ENCODE measurements at places on chromosomes 3 and 15. TPM values are rescaled to one million over a fixed set of nuclear protein-coding genes. Genes with fewer than 3 reads are reported as not detected.

CASR gene
- total RNA-seq = not detected

C3orf85 gene
- total RNA-seq = not detected

GRCh38 chr3:84998545-84998944 lies 39.8 kb downstream of the CADM2 start:
- DNase-seq = no peak

DNA sequence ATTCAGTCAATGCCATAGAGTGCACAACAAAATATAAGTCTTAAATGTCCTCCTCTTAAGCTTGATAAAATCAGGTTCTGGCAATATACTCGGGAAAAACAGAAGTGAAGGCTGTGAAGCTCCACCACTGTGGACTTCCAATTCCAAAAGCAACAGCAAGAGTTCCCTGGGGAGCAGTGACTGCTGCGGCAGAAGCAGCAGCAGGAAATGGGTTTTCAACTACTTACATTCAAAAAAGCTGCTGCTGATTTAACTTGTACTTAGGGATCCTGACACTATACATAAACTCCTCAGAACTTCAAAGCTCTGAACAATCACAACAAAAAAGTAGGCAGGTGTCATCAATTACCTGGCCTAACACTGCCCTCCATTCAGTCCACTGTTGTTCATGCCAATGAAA lies 4.7 kb downstream of the CEP152 start:
- no peak for DNase-seq

- no peak for DNase-seq
Observed at GRCh38 chr3:194675680-194676079, 3.7 kb upstream of the LSG1 start.

- DNase-seq = no peak
Observed at GRCh38 chr3:15976524-15976923, 178.7 kb upstream of the ANKRD28 start.

DNA sequence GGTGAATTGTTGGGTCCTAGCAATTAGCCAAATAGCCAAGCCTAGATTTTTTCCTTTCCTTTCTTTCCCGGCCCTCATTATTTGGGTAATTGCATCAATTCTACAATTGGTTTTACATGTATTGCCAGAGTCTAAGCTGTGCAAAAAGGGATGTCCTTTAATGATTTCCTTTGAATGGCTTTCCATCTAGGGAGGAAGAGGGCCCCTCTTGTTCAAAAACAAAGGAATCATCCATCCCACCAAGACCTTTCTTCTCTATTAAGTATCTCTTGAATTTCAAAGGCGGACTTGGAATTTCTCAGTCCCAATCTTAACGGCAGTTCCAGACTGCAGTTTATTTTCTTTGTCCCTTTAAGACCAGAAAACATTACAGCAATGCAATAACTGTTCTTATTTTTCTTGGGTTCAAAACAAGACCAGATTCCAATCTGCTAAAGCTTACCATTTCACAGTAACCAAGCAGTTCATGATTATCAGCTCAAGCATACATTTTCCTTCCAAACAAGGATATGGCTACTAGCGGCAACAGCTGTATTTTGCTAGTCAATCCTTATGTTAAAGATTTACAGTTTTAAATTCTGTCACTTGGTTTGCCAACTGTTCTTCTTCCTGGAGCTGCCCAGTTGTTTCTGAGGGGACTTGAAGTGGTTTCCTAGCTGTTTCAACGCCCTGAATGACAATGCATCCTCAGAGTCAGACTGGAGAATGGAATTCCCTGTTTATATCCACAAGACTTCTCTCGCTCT lies 91.4 kb upstream of the LRIG1 start:
- no peak for DNase-seq

All from natural killer cell treated with Interleukin-12 subunit alpha and Interleukin-12 subunit beta and Interleukin-15 and Interleukin-18, amount 100 ng/mL, for 72 hours (primary cell).